ENCODE measurements at places on chromosomes 5 and 9. TPM values are rescaled to one million over a fixed set of nuclear protein-coding genes. Genes with fewer than 3 reads are reported as not detected.

DNA sequence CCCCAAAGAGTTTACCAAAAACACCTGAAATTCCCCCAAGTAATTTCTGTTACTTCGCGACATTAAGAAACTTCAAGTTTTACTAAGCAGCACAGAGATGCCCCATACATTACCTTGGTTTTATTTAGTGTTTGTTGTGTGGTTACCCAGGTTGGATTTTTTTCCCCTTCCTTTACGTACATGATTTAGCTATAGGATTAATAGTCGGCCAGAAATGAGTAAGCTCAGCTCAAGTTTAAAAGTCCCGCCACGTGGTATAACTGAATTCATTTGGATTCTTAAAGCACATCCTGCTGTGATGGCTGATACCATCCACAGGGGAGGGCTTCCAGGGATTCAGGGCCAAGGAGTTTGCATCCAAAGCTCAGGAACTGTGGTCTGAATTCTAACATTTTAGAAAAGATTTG lies 75.9 kb downstream of the DAP start:
- H3K36me3 ChIP-seq = peaks cover 32% of the 10 kb centered on the region
- H3K4me1 ChIP-seq = no peaks in the 10 kb centered on the region
- H3K27me3 ChIP-seq = no peaks in the 10 kb centered on the region
- no peak overlapping the region for H3K27ac ChIP-seq
- DNase-seq = no peak
- no peak overlapping the region for H3K4me3 ChIP-seq

DNA sequence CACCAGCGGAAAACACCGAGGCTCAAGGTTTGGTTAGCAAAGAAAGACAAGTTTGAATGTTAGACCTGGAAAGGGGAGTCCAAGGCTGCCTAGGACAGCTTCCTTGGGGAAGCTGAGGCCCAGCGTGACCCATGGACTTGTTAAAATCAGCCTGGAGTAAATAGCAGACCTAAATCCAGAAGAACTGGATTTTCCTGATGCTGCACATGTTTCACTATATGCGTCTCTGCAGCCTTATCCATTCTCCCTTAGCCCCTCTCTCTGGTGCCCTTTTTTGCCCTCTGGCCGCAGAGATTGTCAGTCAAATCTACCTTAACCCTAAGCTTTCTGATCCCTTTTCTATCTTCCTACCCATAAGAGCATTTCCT lies 119.9 kb downstream of the NTRK2 start:
- no peaks in the 10 kb centered on the region for H3K27me3 ChIP-seq
- no peaks in the 10 kb centered on the region for H3K36me3 ChIP-seq
- no peak overlapping the region for H3K4me3 ChIP-seq
- H3K27ac ChIP-seq = no peak overlapping the region
- no peak for DNase-seq

DNA sequence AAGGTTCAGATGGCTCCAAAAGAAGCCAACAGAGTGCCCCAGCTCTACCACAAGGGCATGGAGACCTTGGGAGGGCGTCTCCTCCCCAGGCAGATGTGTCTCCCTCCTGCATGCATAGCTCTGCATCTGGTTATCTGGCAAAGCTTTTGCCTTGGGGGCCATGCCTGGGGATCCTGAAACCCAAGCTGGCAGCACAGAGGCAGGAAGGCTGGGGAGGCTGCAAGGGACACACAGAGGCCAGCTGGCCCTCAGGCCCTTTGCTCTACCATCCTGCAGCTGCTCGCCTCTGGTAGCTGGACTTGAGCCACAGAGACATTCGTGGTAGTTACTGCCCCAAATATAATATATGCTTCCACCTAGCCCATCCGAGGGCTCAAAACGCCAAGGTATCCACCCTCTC lies 3.9 kb downstream of the SEPTIN8 start:
- H3K27me3 ChIP-seq = no peaks in the 10 kb centered on the region
- H3K36me3 ChIP-seq = no peaks in the 10 kb centered on the region
- no peak overlapping the region for H3K27ac ChIP-seq
- no peak for DNase-seq

DNA sequence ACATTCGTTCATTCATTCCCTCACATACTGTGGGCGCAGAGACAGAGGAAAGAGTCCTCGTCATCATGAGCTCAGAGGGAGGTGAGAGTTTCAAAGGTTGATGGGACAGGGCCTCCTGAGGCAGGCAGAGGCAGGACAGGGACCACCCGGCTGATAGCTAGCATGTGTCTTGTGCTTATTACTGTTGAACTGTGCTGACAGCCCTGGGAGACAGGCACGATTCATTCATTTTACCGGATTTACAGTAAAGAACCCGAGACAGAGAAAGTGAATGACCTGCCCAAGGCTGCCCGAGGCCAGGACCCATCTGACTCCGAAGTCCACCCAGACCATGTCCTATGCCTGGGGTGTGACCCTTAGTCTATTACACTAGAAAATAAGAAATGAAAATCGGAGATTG lies 4.9 kb upstream of the FAM163B start:
- no peaks in the 10 kb centered on the region for H3K36me3 ChIP-seq
- H3K27me3 ChIP-seq = peaks cover 2% of the 10 kb centered on the region
- no peak overlapping the region for H3K27ac ChIP-seq
- no peak overlapping the region for H3K4me3 ChIP-seq

GRCh38 chr5:65623482-65623881 lies 651 bp downstream of the TRIM23 start:
- no peak for DNase-seq
- peak overlapping the region; percentile 75 for H3K4me3 ChIP-seq
- H3K36me3 ChIP-seq = no peaks in the 10 kb centered on the region
- no peaks in the 10 kb centered on the region for H3K27me3 ChIP-seq

GABRG2 gene
- 0.39 TPM for total RNA-seq

FST gene
- 5.8 TPM for total RNA-seq

- H3K27me3 ChIP-seq = no peaks in the 10 kb centered on the region
- DNase-seq = no peak
- no peak overlapping the region for H3K27ac ChIP-seq
- H3K4me1 ChIP-seq = no peaks in the 10 kb centered on the region
These were observed 110.1 kb upstream of the PANK3 start for GRCh38 chr5:168689260-168689659.

SAXO1 gene
- not detected for total RNA-seq

SWI5 gene
- 21.3 TPM for total RNA-seq

DOCK8 gene
- 49.9 TPM for total RNA-seq

DNA sequence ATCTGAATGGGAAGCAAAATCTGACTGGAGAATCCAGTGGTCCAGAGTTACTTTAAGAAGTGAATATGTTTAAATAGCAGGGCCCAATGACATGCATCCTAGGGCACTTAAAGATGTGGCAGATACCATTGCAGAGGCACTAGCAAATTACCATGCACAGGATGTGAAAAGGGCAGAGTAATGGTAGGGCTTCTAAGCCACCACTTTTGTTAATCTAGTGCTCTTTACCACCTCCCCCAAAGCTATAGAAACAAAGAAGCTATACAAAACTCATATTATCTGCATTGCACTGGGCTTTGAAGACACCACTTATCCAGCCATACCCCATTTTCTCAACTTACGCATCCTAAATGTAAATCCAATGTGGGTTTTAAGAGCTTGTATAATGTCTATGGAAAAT lies 81.2 kb downstream of the ZCCHC7 start:
- peaks cover 12% of the 10 kb centered on the region for H3K4me1 ChIP-seq
- no peak for DNase-seq
- H3K36me3 ChIP-seq = peaks cover 11% of the 10 kb centered on the region
- no peaks in the 10 kb centered on the region for H3K27me3 ChIP-seq

SLC25A2 gene
- not detected for total RNA-seq

DNA sequence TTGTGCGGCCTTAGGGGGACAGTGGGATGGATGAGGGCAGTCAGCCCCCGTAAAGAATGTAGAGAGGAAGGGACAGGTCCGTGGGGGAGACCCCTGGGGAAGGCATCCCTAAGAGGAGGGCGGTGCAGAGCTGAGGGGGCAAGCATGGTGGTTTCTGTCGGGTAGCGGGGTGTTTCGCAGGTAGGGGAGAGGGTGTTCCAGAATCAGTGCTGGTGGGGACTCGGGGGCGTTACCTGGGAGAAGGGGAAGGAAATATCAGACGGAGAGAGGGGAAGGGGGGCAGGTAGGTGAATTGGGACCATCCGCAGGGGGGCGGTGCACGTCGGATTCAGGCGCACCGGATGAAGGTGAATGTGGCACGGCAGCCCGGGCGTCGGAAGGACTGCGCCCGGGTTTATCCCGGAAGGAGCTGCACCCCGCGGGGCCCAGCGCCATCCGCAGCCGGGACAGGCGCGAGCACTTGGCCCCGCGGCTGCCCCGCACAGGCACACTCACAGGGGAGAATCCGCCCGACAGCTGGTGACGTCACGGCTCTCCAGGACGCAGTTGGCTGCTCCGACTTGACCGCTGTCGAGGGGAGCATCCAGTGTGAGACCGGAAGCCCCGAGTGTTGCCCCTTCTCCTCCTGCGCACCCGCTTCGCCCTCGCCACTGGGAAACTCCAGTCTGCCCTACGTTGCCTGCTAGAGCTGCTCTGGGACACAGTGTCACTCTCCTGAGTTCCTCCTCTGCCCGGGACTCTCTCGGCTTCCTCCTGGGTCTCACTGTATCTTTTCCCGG lies 1.3 kb downstream of the CD72 start:
- no peaks in the 10 kb centered on the region for H3K36me3 ChIP-seq
- H3K4me1 ChIP-seq = peaks cover 17% of the 10 kb centered on the region
- peak overlapping the region; percentile 35 for H3K27ac ChIP-seq
- H3K27me3 ChIP-seq = no peaks in the 10 kb centered on the region

GRCh38 chr9:117926031-117926658 lies 221.9 kb downstream of the TLR4 start:
- DNase-seq = no peak
- H3K27ac ChIP-seq = no peak overlapping the region
- H3K36me3 ChIP-seq = no peaks in the 10 kb centered on the region

IL9 gene
- not detected for total RNA-seq

- no peak for DNase-seq
- no peak overlapping the region for H3K27ac ChIP-seq
- peaks cover 41% of the 10 kb centered on the region for H3K36me3 ChIP-seq
- peaks cover 26% of the 10 kb centered on the region for H3K4me1 ChIP-seq
These were observed 8.3 kb downstream of the BTF3 start for GRCh38 chr5:73506459-73506955.

DNA sequence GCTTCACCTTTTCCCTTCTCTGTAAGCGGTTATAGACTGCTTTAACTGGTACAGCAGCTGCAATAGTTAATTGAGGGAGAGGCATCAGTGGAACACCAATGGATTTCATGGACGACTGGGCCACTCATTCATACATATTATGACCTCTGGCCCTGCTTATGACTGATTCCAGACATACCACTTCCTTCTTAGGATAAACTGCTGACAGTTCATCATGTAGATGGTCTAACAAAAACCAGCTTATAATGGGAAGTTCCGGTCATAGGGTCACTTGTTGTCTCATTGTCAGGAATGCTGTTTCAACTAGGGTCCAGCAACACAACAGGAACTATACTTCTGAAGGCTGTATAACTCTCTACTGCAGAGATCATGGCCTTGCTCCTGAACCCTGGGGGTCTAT lies 265.2 kb upstream of the RASA1 start:
- H3K27me3 ChIP-seq = no peaks in the 10 kb centered on the region
- no peak for DNase-seq
- H3K36me3 ChIP-seq = no peaks in the 10 kb centered on the region
- no peak overlapping the region for H3K4me3 ChIP-seq
- no peaks in the 10 kb centered on the region for H3K4me1 ChIP-seq

DNA sequence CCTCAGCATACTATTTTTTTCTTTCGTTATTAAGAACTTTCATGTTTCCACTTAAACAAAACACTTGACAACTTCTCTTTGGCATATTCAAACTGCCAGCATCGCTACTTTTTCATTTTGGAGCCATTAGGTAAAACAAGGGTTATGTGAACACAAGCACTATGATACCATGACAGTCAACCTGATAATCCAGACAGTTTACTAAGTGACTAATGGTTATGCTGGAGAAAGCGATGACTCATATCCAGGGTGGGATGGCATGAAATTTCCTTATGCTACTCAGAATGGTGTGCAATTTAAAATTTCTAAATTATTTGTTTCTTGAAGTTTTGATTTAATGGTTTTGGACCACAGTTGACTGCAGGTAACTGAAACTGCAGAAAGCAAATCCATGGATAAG lies 29.9 kb upstream of the PRSS3 start:
- no peaks in the 10 kb centered on the region for H3K27me3 ChIP-seq
- H3K4me1 ChIP-seq = no peaks in the 10 kb centered on the region
- H3K4me3 ChIP-seq = no peak overlapping the region
- no peak overlapping the region for H3K27ac ChIP-seq
- no peak for DNase-seq
- H3K36me3 ChIP-seq = no peaks in the 10 kb centered on the region

GRCh38 chr5:151742870-151743294 lies 15.5 kb downstream of the ATOX1 start:
- H3K4me3 ChIP-seq = no peak overlapping the region
- H3K27me3 ChIP-seq = no peaks in the 10 kb centered on the region
- H3K36me3 ChIP-seq = peaks cover 13% of the 10 kb centered on the region
- H3K27ac ChIP-seq = peak overlapping the region; percentile 32

GRCh38 chr5:103207653-103208052 lies 50.9 kb upstream of the MACIR start:
- no peaks in the 10 kb centered on the region for H3K36me3 ChIP-seq
- H3K4me3 ChIP-seq = no peak overlapping the region
- H3K4me1 ChIP-seq = peaks cover 4% of the 10 kb centered on the region
- H3K27ac ChIP-seq = no peak overlapping the region
- no peak for DNase-seq

SLC25A46 gene
- total RNA-seq = 63.3 TPM

DNA sequence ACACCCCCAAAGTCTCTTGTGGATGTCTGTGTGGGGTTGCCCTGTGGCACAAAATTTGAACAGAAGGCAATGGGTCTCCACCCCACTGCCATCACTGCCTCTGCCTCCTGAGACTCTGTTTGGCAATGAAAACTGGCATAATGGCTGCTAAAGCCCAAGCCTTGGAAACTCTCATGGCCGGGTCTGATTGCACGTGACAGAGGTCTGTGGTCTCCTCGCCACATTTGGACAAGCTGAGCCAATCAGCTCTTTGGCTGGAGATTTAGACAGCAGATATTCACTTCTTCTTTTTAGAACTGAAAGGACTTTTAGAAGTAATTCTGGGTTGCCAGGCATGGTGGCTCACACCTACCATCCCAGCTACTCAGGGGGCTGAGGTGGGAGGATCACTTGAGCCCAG lies 5.5 kb downstream of the GGTA1 start:
- no peaks in the 10 kb centered on the region for H3K36me3 ChIP-seq
- no peaks in the 10 kb centered on the region for H3K27me3 ChIP-seq
- H3K27ac ChIP-seq = no peak overlapping the region
- DNase-seq = no peak
- peaks cover 17% of the 10 kb centered on the region for H3K4me1 ChIP-seq
- no peak overlapping the region for H3K4me3 ChIP-seq

GRCh38 chr5:134227259-134227658 lies 1.4 kb upstream of the PPP2CA start:
- peaks cover 18% of the 10 kb centered on the region for H3K4me1 ChIP-seq
- peak overlapping the region; percentile 100 for H3K27ac ChIP-seq
- no peaks in the 10 kb centered on the region for H3K27me3 ChIP-seq
- peak overlapping the region; percentile 100 for H3K4me3 ChIP-seq
- no peak for DNase-seq
- no peaks in the 10 kb centered on the region for H3K36me3 ChIP-seq

- DNase-seq = no peak
- H3K27me3 ChIP-seq = no peaks in the 10 kb centered on the region
- no peak overlapping the region for H3K27ac ChIP-seq
These were observed 33.2 kb downstream of the YTHDC2 start for GRCh38 chr5:113546703-113547183.

- H3K4me3 ChIP-seq = no peak overlapping the region
- H3K27me3 ChIP-seq = no peaks in the 10 kb centered on the region
- no peak overlapping the region for H3K27ac ChIP-seq
- H3K4me1 ChIP-seq = no peaks in the 10 kb centered on the region
- DNase-seq = no peak
These were observed 1093.8 kb upstream of the CDH9 start for GRCh38 chr5:28132151-28132550.

All from esophagus muscularis mucosa (tissue), 4 donors.